ENCODE measurements at places on chromosomes 12 and 14. TPM values are rescaled to one million over a fixed set of nuclear protein-coding genes. Genes with fewer than 3 reads are reported as not detected.

DNA sequence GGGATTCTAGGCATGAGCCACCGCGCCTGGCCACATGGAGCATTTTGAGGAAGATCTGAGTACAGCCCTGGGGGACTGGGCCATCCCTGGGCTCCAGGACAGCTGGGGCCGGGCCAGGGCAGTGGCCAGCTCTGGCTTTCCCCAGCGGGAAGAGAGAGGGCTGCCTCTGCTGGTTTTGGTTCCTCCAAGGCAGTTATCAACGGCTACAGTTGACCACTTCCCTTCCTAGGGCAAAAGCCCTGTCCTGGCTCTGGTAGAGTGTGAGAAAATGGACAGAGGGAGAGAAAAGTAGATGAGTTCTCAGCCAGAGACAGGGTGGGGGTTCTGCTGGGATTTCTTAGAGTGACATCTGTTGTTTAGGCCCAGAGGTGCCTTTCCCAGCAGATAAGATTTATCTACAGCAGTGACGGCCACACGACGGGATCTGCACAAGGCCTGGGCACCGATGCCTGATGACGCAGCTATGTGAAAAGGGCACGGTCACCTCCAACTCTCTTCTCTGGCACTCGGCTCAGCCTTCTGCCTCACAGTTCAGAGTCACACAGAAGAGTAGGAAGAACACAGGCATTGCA lies 5.5 kb upstream of the HVCN1 start:
- H3K27ac ChIP-seq = no peak overlapping the region
- H3K4me1 ChIP-seq = peaks cover 5% of the 10 kb centered on the region
- H3K4me3 ChIP-seq = no peak overlapping the region
- no peaks in the 10 kb centered on the region for H3K36me3 ChIP-seq
- no peak for DNase-seq

- no peaks in the 10 kb centered on the region for H3K27me3 ChIP-seq
- no peak overlapping the region for H3K27ac ChIP-seq
- no peak for DNase-seq
- H3K4me3 ChIP-seq = no peak overlapping the region
- no peaks in the 10 kb centered on the region for H3K36me3 ChIP-seq
Observed at GRCh38 chr14:79668951-79669350, 542.4 kb downstream of the DIO2 start.

- no peak overlapping the region for H3K4me3 ChIP-seq
- H3K27ac ChIP-seq = no peak overlapping the region
- peaks cover 18% of the 10 kb centered on the region for H3K4me1 ChIP-seq
- DNase-seq = no peak
Observed at GRCh38 chr12:50110127-50110761, 1.8 kb upstream of the COX14 start.

IFNG-AS1 gene
- not detected for total RNA-seq

DNA sequence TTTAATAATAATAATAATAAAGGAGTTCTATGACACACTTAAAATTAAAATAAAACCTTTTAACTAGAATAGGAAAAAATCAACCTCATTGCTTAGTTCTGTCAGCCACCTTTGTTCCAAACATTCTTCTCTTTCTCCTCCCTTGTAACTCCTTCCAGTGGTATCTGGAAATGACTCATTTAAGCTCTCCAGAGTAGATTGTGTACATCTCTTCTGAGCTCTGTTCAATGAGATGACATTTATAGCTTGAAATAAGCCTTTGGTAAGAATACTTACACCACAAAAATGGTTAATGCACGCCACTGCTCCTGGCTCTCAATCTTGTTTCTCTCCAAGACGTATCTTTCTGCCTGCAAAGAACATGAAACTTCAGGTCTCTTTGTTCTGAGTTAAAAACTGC lies 70.3 kb downstream of the STAB2 start:
- H3K4me1 ChIP-seq = no peaks in the 10 kb centered on the region
- no peaks in the 10 kb centered on the region for H3K36me3 ChIP-seq
- H3K27me3 ChIP-seq = no peaks in the 10 kb centered on the region
- H3K27ac ChIP-seq = no peak overlapping the region
- no peak overlapping the region for H3K4me3 ChIP-seq

DNA sequence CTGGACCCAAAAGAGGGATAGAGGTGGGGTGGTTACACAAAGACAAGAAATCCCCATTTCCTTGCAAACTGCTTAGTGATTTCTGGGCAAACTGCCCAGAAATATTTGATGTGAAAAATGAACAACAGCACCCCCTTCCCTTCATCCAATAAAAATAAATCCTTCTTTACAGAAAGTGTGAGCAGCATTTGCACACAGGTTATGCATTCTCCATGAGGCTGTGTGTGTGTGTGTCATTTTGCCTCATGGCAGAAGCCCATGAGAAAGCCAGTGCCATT lies 17.2 kb upstream of the NRXN3 start:
- DNase-seq = no peak
- no peaks in the 10 kb centered on the region for H3K36me3 ChIP-seq
- H3K27ac ChIP-seq = no peak overlapping the region
- H3K4me3 ChIP-seq = no peak overlapping the region

GRCh38 chr12:59122784-59123183 lies 202.5 kb upstream of the LRIG3 start:
- no peak for DNase-seq
- H3K4me1 ChIP-seq = no peaks in the 10 kb centered on the region
- no peak overlapping the region for H3K4me3 ChIP-seq
- H3K27ac ChIP-seq = no peak overlapping the region
- no peaks in the 10 kb centered on the region for H3K27me3 ChIP-seq

GRCh38 chr12:58067610-58068387 lies 126.4 kb downstream of the ATP23 start:
- H3K4me3 ChIP-seq = no peak overlapping the region
- H3K36me3 ChIP-seq = no peaks in the 10 kb centered on the region
- H3K4me1 ChIP-seq = no peaks in the 10 kb centered on the region
- H3K27ac ChIP-seq = no peak overlapping the region
- no peaks in the 10 kb centered on the region for H3K27me3 ChIP-seq
